ENCODE measurements at places on chromosomes 2 and 18.

- DNase-seq: no peak
Measured at GRCh38 chr18:65215865-65216466, 534.8 kb upstream of the CDH7 start.

- no peak for DNase-seq
Measured at GRCh38 chr2:230648356-230648755, 64.3 kb upstream of the CAB39 start.

DNA sequence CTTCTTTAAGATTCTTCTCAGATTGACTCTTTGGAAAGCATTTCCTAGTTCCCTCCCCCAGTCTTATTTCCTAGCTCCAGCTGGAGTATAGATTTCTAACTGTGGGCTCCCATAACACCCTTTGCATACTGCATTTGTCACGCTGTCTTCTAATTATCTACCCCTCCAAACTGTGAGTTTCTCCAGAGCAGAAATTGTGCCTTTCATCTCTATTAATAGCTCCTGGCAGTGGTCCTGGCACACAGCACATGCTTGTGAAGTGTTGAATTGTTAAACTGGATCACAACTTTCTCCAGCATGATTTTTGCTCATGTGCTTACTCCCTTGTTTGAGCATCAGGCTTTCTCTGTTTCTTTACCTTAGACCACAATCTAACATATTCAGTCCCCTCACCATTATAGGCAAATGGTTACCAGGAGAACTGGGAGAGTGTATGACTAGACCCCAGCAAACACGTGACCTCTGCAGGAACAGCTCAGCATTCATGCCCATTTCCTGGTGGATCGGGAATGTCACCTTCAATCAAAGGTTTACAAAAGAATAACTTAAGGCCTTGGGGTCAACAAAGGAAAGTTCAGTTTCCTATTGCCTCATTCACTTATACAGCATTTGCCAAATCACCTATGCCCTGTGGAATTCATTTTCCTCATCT, 175.7 kb upstream of the TANK start:
- DNase-seq: no peak

GRCh38 chr2:24492421-24493279, 1.6 kb downstream of the NCOA1 start:
- peak; percentile 13 for DNase-seq

DNA sequence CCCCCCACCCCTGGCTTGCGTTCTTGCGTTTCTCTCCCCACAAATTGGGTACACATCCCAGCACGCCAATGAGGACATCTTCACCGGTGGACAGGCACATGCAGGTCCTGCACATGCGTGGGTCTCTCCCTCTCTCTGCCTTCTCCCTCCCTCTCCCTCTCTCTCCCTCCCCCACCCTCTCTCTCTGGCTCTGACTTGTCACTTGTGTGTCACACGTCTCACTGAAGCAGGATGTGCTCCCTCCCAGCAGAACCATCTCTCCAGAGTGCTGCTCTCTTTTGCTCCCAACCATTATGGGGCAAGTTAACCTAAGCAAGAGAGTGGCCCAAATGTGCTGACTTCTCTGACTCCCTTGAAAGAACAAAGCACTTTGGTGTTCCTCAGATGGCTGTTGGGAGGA, 120.8 kb upstream of the CAB39 start:
- no peak for DNase-seq

DNA sequence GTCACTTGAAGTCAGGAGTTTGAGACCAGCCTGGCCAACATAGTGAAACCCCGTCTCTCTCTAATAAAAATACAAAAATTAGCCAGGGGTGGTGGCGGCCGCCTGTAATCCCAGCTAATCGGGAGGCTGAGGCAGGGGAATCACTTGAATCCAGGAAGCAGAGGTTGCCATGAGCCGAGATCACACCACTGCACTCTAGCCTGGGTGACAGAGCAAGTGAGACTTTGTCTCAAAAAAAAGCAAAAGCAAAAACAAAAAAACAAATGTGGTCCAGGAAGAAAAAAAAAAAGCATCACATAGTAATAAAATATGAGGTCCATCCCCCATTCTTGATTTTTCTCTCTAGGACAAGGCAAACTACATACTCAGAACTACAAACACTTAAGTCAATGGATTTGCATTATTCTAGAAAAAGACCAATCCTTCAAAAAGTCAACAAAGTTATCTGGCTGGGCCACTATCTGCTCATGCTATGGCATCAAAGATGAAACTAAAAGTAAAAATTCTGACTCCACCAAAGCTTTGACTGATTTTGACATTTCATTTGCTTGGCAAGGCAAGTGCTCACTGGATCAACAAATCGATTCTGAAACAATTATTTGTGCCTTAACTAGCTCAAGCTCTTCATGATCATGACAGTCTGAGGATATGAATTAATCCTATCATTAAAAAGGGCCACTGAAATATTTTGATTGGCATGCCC, 28.4 kb downstream of the MEX3C start:
- DNase-seq: no peak

Data from right kidney (tissue), 9 donors.